Right atrium auricular region (tissue), 2 donors: ENCODE measurements at places on chromosomes 1 and 21.

GRCh38 chr1:203443296-203443695, 32.3 kb upstream of the PRELP start:
- no peak for DNase-seq

- DNase-seq: no peak
Observed at GRCh38 chr1:89698020-89698560, 65.2 kb downstream of the LRRC8C start.

DNA sequence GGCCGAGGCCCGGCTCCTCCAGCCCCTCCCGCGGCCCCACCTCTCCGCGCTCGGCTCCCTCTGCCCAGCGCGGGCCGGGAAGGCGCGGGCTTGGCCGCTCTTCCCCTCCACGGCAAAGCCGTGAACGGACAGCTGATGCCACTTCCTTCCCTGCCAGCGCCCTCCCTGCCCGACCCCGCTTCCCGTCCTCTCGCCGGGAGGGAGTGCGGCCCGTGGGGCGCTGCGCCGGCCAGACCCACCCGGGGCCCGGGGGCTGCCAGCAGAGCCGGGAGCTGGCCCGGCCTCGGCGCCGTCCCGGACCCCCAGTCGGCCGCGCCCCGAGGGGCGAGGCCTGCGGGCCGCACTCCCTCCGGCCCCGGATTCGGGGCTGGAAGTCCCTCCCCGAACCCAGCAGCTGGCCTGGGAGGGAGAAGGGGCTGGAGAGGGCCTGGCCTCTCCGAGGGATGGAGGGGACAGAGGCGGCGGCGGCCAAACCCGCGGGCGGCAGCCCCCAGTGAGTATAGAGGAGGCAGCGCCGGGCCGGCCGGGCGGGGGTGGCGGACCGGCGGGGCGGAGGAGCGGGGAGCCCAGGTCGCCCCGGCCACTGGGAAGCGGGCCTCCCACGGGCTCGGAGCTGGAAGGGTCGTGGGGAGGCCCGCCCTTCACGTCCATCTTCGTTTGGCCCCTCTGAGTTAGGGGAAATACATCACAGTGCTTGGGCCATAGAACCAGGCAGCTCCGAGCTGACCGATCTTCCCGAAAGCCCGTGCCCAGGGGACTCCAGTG, at the start of gene KIAA1614:
TSS of gene KIAA1614 (plus strand) at position 97 of the 765 bp plus-strand sequence. CDS start at position 444, 347 bp downstream.
- DNase-seq: no peak

- DNase-seq: no peak
Observed at GRCh38 chr1:210053126-210053525, 115.1 kb downstream of the SYT14 start.

GRCh38 chr1:17523321-17524041, 16.0 kb upstream of the ARHGEF10L start:
- no peak for DNase-seq

DNA sequence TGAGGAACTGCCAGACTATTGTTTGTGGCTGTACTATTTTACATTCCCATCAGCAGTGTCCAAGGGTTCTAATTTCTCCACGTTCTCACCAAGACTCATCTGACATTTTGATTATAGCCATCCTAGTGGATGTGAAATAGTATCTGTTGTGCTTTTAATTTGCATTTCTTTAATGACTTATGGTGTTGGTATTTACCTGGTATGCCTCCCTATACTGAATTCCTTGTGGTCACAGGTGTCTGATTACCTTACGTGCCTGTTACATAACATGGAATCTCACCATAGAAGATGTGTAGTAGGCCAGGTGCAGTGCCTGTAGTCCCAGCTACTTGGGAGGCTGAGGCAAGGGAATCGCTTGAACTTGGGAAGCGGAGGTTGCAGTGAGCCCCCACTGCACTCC, 13.5 kb downstream of the ZYG11A start:
- DNase-seq: no peak
